A172 (cell line): ENCODE measurements at places on chromosomes 6 and 20.

DNA sequence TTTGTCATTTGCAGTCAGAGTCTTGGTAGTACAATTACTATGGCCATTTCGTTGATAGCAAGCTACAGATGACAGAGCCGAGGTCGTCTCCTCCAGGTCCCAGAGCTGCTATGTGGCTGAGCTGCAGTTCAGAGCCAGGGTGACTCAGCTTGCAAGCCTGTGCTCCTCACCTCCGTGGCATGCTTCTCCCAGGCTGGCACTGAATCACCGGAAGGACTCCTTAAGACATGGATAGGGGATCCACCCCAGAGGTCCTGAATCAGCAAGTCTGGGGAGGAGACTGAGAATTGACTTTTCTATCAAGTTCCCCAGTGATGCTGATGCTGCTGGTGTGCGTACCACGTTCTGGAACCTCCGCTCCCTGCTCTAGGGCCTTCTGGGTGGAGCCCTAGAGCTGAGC is 291.2 kb downstream of the CDH26 start:
- DNase-seq: peak; percentile 96

GRCh38 chr20:57633945-57634491 is 13.8 kb upstream of the ZBP1 start:
- DNase-seq: no peak

DNA sequence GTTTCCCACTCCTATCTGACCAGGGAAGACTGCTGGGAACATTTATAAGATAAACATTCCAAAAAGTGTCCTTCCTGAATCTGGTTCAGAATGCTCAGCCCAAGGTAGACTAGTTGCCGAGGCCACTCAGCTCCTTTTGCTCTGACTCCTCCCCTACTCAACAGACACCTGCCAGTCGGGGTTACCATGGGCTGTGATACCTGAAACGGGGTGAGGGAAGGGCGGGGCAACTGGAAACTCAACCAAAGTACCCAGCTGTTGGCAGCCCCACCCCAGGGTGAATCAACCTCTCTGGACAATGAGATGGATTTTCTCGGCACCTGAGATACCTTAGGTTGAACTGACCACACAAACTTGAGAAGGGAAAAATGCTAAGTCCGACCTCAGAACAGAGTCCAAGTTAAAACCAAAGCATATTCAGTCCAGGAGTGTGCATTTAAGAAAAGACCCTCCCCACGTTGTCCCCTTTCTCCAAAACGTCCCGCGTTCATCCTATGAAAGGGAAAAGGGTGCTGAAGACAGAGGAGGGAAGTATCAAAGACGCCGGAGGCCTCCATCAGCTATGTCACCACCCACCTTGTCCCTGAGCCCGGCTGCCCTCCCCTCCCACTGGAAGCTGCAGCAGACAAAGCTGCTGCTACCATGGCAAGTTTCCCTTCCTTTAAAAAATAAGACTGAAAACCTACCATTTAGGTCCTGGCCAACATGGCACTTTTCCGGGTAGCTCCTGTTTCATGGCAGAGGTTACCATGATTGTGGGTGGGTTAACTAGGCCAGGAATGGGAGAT is 100.1 kb downstream of the SLC23A2 start:
- no peak for DNase-seq

GRCh38 chr6:37820718-37821079 is 1.2 kb downstream of the ZFAND3 start:
- peak; percentile 3 for DNase-seq

- DNase-seq: no peak
Observed at GRCh38 chr6:52570291-52570700, 6.6 kb downstream of the TRAM2 start.

DNA sequence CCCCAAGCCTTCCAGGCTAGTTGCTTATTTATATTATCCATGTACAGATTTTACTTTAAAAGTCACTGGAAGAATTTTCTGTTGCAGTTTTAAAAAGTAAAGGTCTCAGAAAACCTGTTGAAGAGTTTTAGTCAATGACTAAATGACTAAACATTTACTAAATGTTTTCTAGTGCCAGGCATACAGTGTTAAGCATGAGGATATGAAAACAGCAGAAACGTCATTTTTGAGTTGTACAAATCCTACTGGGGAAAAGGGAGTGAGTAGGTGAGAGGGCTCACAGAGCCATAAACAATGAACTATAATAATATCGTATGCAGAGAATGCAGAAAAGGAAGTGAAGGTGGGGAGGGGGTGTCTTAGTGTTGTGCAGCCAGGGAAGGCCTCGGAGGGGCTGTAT is 66.3 kb downstream of the MAN1A1 start:
- no peak for DNase-seq

DNA sequence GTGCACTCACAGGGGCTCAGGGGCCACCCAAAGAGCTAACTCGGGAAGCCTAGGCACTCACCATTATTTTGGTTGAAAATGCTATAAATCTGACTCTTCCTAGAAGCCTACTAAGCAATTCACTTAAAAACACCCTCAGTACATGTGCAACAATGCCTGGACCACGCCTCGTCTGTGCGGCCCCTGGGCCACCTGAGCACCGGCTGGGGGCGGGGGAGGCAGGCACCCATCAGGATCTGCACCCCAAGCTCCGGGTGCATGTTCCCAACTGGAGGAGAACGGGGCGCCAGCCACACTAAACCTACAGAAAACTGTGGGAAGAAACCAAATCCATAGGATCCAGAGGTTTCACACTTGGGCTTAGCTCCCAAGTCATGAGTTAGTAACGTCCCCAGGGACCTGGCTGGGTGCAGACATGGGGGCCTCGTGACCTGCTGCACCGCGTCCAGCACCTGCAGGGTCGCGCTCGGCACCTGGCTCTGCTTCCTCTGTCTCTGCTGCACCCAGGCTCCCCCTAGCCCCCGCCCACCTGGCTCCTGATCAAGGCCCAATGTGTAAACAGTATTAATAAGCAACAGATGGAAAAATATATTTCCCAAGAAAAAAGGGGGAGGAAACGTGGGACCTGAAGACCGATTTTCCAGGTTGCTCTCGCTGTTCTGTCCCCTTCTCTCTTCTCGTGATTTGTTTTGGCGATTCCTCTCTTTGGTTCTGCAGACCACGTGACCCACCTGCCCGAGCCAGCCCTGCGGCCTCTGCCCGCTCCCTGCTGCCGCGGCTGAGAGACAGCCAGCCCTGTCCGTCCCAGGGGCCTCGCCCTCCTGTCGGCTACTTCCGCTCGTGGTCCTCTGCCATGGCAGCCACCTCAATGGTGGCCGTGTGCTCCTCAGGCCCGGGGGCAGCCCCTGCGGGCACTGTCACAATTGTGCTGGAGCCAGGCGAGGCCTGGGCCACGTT is 15.5 kb upstream of the HELZ2 start:
- DNase-seq: no peak

- DNase-seq: peak; percentile 75
Observed at GRCh38 chr20:49132995-49133478, 55.1 kb downstream of the STAU1 start.

GRCh38 chr6:73796881-73797280 is 100.9 kb downstream of the CD109 start:
- no peak for DNase-seq

- no peak for DNase-seq
Observed at GRCh38 chr6:7324520-7324919, 11.5 kb upstream of the SSR1 start.

DNA sequence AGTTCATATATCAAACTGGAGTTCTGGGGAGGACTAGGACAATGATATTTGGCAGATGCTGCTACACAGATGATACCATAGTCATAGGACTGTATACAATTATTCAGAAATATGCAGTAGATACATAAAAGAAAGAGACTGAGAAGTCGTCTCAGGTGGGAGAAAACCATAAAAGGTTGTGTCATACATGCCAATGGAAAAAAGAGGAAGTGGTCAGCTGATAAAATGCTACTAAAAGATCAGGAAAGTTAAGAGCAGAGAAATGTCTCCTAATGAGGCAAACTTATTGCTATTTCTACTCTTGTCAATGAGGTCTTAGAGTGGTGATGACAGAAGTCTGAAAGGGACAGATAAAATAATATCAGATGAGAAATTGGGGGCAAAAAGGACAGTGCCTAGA is 407.6 kb downstream of the COL12A1 start:
- no peak for DNase-seq

- no peak for DNase-seq
Observed at GRCh38 chr6:79648328-79648727, 17.2 kb downstream of the SH3BGRL2 start.

- DNase-seq: no peak
Observed at GRCh38 chr20:20683481-20684321, 28.7 kb downstream of the RALGAPA2 start.

DNA sequence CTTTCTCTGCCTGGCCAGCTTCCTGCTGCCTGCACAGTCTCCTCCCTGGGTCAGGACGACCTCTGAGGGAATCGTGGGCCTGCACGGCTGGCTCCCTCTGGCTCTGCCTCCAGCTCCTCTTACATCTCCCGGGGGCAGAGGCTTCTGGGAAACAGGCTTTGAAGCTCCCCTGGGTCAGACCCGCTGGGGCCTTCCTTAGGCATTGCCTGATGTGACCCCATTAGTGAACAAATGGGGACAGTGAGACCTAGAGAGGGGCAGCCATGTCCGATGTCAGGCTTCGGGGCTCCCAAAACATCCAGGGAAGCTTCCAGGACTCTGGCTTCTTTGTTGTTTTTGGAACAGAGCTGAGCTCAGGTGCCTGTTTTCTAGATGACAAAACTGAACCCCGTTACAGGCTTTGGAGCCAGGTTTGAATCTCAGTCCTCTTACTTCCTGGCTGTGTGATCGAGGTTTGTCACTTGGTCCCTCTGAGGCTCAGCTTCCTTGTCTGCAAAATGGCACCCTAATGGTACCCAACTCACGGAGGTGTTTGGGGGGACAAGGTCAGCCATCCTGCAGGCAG is 94.3 kb downstream of the CEBPB start:
- no peak for DNase-seq

DNA sequence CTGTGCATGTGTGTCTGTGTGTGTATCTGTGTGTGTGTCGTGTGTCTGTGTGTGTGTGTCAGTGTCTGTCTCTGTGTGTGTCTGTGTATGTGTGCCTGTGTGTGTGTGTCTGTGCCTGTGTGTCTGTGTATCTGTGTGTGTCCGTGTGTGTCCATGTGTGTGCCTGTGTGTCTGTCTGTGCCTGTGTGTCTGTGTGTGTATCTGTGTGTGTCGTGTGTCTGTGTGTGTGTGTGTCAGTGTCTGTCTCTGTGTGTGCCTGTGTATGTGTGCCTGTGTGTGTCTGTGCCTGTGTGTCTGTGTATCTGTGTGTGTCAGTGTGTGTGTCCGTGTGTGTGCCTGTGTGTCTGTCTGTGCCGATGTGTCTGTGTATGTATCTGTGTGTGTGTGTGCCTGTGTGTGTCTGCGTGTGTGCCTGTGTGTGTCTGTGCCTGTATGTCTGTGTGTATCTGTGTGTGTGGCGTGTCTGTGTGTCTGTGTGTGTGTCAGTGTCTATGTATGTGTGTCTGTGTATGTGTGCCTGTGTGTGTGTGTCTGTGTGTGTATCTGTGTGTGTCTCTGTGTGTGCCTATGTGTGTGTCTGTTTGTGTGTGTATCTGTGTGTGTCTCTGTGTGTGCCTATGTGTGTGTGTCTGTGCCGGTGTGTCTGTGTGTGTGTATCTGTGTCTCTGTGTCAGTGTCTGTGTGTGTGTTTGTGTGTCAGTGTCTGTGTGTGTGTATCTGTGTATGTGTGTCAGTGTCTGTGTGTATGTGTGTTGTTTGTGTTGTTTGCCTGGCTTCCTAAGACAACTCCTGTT is 11.6 kb downstream of the SNPH start:
- DNase-seq: no peak

DNA sequence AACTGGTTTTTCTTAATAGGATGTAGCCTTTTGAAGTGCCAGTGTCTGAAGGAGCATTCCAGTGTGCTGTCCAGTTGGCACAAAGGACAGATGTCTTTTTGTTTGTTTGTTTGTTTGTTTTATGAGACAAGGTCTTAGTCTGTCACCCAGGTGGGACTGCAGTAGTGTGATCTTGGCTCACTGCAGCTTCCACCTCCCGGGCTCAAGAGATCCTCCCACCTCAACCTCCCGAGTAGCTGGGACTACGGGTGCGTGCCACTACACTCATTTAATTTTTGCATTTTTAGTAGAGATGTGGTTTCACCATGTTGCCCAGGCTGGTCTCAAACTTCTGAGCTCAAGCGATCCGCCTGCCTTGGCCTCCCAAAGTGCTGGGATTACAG is 27.7 kb downstream of the CDS2 start:
- DNase-seq: no peak

DNA sequence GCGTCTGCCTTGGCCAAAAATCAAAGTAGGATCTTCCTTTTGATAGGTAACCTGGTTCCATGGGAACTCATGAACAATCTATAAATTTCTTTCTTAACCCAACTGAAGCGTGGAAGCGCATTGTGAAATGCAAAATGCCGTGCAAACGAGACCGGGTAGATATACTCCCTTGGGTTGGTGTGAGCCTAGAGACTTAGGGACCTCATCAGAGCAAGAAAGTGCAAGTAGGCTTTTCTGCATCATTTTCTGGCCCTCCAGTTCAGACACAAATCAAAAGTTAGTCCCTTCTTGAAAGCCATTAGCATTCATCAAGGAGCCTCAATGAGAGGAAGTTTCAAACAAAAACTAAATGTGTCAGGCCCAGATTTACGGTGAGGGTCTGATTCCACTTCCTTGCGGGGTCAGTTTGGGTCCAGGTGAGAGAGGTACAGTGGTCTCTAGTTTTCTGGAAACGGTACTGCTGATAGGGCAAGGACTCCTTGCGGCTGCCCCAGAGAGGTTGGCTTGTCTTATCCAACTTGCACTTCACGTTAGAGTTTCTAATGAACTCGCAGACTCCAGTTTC is 5.3 kb upstream of the ZNF184 start:
- peak; percentile 14 for DNase-seq

DNA sequence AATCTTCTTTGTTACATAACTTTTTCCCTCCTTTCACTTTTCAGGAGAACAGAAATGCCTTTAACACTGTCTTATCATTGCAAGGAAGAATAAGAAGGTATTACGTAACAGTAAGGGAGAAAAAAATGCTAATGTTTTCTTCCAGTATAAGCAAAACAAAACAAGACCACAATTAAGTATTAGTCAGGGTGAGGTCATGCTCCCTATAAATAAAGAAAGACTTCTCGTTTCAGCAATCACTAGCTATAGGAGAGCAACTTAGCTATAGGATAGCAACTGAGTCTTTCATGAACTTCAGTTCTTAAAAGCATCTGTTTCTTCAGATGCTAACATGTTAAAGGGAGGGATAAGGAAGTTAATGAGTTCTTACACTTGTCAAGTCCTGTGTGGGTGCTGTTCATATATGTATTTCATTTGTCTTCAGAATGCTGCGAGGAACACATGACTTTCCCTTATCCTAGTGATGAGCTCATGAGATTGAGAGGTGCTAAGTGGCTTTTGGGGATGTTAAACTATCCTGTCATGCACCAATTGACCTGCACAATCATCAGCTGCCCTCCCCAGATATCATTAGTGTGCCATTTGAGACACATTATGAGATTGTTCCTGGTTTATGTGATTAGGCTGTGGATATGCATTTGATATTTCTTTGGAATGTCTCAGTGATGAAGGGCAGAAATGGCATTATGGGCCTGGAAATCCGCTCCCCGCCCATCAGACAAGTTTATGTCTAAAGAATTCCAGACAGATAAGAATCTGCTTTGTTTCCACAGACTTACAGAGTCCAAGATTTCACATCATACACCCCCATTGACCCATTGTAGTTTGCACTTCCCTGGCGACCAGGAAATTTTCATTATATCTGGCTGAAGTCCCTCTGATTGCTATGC is 37.5 kb downstream of the LAMA4 start:
- DNase-seq: peak; percentile 87

GRCh38 chr6:113128661-113129060 is 728.5 kb upstream of the MARCKS start:
- no peak for DNase-seq
